Occipital lobe (tissue), 3 donors: ENCODE measurements at places on chromosomes 1 and 21.
A peak's percentile ranks its signal among the peaks of the same experiment; 100 is the strongest.

- DNase-seq: no peak
Measured at GRCh38 chr21:35352066-35352770, 303.1 kb upstream of the RUNX1 start.

DNA sequence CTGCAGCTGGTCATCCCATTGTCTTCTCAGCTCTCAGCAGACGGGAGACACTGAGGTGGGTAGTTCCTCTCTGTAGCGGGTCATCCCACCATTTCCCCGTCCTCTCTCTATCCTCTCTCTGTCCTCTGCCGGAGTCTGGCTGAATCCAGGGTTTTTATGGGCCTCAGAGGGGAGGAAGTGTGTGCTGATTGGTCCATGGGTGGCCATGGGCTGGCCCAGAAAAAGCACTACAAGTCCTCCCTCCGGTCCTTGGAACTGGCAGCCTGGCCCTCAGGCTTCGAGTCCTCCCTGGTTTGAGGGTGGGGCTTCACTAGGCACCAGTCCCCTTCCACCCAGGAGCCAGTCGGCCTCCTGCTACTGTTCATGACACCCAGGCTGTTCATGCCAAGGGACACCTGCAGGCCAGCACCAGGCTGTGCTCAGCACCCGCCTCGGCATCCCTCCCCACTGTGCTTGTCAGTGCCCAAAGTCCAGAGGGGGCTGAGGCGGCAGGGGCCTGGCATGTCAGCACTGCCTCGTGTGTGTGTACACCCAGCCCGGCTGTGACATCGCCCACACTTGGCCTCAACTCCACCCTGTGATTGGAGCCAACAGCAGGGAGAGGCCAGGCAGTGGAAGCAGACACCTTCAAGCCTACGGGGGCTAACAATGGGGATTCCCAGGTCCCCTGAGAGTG, 23.0 kb upstream of the LRRC8C start:
- no peak for DNase-seq

GRCh38 chr1:163173121-163173520, 29.6 kb downstream of the RGS5 start:
- DNase-seq: no peak

DNA sequence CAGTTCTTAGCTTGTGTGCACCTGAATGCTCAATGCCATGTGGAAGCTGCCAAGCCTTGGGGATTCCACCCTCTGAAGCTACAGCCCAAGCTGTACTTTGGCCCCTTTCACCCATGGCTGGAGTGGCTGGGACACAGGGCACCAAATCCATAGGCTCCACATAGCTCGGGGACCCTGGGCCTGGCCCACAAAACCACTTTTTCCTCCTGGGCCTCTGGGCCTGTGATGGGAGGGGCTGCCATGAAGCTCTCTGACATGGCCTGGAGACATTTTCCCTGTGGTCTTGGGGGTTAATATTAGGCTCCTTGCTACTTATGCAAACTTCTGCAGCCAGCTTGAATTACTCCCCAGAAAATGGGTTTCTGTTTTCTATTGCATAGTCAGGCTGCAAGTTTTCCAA, 579.9 kb downstream of the MATN1 start:
- no peak for DNase-seq

GRCh38 chr1:244224487-244225430, 173.7 kb downstream of the ZBTB18 start:
- no peak for DNase-seq

DNA sequence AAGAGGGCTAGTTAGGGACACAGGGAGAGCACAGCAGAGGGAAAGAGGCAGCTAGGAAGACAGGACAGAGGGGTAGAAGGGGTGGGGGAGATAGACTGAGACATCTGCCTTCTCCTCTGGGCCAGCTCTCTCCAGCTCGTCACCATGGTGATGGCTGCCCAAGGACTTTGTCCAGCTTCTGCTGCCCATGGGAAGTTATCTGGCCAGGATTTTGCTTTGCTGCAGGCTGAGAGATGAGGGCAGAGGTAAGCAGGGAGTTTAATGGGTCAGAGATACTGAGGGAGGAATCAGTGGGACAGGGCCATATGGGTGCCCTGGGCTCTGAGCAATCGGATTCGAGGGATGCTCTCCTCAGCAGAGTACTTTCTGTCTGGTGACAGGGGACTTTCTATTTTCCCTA, 34.5 kb upstream of the GPR37L1 start:
- no peak for DNase-seq

GRCh38 chr21:45412909-45413611, 8.1 kb downstream of the COL18A1 start:
- DNase-seq: no peak

DNA sequence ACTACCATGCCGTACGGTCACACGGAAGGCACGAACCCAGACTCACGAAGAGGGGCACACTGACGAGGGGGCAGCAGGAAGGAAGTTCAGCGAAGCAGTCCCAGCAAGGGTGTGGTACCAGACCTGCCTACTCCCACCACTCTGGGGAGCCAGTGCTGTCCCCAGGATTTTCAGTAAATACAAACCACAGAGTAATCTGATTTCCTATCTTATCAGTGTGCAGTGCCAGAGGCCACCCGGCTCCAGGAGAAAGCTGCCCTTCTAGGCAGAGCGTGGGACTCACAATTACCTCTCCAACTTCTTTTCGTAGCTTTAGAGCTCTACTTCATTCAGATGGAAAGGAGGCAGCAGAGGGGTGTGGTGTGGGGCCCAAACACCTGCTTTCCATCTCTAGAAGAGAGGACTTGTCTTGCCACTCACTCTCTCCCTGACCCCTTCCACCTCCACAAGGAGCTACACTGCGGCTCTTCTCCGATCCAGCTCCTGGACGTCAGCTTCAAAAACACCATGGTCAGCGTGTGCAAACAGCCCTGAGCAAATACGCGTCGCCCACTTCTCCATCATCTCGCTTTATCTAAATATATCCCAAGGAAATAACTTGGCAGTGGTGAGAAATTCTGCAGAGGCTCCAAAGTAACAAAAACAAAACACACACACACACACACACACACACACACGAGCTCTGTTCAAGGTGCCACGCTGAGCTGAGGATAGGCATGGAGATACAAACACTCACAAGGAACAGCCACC, 98.5 kb downstream of the MRPL37 start:
- DNase-seq: no peak

- DNase-seq: no peak
Measured at GRCh38 chr1:15176898-15177665, 23.5 kb downstream of the TMEM51 start.

GRCh38 chr1:32964461-32965250, at the start of gene RNF19B:
Gene RNF19B (minus strand): TSS chr1:32964809. CDS start chr1:32964685, 124 bp downstream.
- peak; percentile 92 for DNase-seq

DNA sequence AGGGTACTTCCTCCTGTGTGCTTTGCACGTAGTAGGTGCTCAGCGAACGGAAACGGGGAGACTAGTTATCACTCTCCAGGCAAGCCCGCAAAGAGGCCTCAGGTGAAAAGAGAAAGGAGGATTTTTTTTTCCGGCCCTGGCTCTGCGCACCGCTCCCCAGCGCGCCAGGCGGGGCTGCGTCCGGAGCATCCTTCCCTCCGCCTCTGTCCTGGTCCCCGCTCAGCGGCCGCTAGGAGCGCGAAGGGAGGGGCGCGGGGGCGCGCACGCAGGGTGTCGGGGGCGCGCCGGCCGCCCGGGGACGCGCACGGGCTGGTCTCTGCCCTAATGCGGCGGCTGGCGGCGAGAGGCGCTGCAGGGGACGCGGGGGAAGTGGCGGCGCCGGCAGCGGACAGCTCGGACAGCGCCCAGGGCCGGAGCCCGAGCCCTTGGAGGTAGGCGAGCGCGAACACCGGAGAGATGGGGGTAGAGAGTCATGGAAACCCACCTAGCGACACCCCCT, 42.3 kb upstream of the NFASC start:
- peak; percentile 85 for DNase-seq

GRCh38 chr1:161838362-161838761, 72.2 kb downstream of the ATF6 start:
- DNase-seq: no peak

- DNase-seq: no peak
Measured at GRCh38 chr1:59076612-59077011, 220.3 kb upstream of the FGGY start.

DNA sequence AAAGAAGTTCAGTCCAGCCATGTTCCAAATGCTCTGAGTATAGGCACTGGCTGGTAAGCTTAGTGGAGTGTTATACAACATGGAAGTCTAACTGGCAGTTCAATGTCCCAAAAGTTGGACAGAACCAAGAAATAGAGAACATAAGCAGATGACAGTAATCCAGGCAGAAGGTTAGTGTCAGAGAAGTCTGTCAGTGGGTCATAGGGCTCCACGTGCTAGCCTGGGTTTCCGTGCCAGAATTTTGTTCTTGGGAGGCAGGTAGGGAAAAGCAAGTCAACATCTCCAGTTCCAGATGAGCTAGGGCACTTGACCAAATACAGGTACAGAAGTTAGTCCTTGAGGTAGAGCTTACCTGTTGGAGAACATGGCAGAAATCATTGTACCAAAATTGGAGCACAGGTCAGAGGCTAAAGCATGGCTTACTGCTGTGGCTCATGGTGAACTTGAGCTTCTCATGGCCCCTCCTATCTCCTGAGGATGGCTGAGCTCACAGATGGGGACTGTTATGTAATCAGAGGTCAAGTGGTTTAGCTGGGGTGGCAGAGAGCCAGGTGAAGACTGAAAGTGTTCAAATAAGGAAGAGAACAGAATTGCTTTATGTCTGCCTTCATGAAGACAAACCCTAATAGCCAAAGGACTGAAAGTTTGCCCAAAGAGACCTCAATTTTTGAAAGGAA, 170.8 kb downstream of the NFIA start:
- DNase-seq: no peak

- no peak for DNase-seq
Measured at GRCh38 chr1:205102404-205102803, 18.1 kb upstream of the TMEM81 start.

- peak; percentile 79 for DNase-seq
Measured at GRCh38 chr1:113904293-113904673, 316 bp downstream of the AP4B1 start.

- no peak for DNase-seq
Measured at GRCh38 chr1:93516164-93516563, 68.2 kb downstream of the FNBP1L start.

GRCh38 chr1:20349561-20349960, 58.9 kb downstream of the VWA5B1 start:
- DNase-seq: no peak

GRCh38 chr1:24805534-24806301, 60.5 kb downstream of the CLIC4 start:
- DNase-seq: no peak

DNA sequence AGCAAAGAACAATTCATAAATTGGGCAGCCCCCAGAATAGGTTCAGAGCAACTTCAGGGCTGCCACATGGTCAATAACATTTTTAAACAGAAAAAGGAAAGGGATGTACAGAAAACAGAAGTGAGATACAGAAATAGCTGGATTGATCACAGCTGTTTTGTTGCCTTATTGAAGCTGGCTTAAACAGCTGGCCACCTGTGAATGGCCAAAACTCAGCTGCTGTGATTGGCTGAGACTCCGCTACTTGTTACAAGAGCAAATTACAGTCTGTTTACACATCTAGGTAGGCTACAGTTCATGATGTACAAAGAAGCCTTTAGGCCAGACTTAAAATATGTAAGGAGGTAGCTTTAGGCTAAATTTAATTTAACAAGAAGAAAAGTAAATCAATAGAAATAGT, 11.6 kb upstream of the IFNAR1 start:
- DNase-seq: no peak

- DNase-seq: no peak
Measured at GRCh38 chr1:239545466-239545865, 159.1 kb downstream of the CHRM3 start.

DNA sequence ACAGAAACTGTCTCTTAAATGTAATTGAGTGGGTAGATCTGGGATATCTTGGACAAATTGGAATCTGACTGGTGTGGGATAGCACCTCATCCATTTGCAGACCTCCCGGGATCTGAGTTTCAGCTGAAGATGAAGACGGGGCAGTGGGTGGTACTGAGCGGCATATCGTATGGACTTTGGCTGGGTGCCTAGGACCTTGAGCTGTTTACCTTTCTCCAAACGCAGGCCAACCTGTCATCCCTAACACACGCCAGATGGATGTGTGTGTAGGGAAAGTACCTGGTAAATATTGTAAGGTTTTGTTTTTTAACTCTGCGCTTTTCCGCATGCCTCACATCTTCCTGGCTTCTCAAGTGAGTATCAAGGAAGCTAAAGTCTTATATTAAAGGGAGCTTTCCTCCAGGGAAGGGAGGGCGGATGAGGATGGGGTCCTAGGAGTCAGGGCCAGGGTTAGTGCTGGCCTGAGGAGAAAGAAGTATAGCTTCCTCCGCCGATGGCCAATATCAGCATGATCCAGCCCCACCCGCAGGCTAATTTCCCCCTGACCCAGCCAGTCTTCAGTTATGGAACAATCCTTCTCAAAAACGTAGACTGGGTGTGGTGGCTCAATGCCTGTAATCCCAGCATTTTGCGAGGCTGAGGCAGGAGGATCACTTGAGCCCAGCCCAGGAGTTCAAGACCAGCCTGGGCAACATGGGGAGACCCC, 26.2 kb downstream of the ATP8B2 start:
- no peak for DNase-seq

DNA sequence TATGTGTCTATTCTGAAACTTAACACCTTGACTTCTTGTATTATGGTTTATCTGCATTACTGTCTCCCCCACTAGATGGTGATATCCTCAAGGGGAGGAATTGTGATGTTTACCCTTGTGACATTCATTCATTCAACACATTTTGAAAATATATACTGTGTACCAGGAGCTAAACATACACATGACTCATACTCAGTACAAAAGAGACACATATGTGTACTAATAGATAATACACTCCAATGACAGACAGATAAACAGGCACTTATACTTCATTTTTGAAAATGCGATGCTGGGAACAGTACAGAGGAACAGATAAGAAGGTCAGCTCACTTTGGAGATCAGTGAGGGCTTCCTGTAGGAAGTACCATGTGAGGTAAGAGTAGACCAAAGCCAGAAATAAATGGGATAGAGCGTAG, 8.9 kb upstream of the RAB3GAP2 start:
- no peak for DNase-seq

GRCh38 chr1:26627954-26628353, 67.9 kb upstream of the ARID1A start:
- DNase-seq: no peak

- DNase-seq: peak; percentile 39
Measured at GRCh38 chr1:38134294-38134755, 87.7 kb upstream of the POU3F1 start.
